CD4-positive, alpha-beta T cell treated with Interleukin-12 subunit alpha and Interleukin-12 subunit beta, for 1 hour (primary cell): ENCODE measurements at places on chromosomes 12 and 14.

- DNase-seq: no peak
Observed at GRCh38 chr12:49930515-49931288, 19.8 kb upstream of the AQP2 start.

DNA sequence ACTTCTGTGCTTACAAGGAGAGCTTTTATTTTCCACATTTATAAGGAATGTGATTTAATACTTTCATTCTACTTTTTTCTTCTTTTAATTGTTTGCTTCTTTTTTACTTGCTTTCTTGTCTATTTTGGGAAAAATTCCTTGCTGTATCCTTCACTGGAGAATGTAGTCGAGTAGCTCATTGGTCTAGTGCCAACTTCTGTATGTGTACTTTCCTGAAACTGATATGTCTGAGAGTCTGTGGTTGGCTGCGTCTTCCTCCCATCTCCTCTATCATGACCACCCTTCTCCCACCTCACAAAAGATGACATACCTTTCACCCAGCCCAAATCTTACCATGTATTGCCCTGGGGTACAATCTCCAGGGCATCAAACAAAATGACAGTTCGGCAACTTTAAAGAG lies 51.8 kb downstream of the MSRB3 start:
- DNase-seq: no peak

- no peak for DNase-seq
Observed at GRCh38 chr12:109734219-109735000, 20.8 kb downstream of the FAM222A start.

DNA sequence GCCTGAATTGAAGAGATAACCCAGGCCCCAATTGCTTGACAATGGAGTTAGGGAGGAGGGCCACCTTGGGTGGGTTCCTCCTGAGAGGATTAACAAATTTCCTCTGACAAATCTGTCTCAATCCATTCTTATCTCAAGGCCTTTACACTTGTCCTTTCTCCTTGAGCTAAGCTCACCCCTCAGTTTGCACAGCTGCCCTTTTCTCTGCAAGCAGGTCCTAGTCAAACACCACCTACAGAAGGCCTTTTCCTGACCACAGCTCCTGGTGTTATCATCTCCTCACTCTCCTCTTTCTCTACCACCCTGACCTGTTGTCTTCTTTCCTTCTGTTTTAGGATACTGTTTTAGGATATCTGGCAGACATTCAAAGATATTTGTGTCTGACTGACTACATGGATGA lies 26.4 kb upstream of the GSC start:
- DNase-seq: no peak

DNA sequence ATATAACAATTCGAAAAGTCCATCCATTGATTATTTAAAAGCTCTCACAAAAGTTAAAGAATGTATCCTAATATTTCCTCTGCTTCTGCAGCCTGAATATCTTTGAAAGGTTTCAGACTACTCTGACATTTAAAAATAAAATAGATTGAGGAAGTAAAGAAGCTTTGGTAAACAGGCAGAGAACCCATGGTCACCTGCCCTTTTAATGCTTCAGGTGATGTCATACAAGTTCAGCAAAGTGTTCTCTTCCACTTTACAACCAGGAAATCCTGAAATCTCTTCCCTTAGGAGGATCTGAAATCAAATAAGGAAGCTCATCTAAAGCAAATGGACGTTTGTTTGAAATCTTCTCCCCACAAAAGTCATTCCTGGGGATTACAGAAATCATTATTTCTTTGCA lies 322.4 kb downstream of the PDZRN4 start:
- DNase-seq: no peak

DNA sequence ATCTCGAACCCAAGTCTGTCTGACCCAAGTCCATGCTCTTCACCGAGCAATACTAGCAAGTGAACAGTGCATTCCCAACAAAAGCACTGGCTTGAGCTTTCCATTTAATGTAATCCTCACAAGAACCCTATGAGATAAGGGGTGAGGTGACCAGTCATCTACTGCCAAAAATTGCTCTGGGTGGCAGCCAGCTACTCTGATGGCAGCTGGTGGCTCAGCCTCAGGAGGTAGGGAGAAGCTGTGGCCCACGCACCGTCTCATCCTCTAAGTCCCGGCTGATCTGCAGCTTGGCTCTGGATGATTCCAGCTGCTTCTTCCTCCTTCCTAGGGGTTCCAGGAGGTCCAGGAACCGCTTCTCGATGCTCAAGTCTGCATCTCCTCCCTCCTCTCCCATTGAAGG lies 75.2 kb downstream of the PLEKHG3 start:
- no peak for DNase-seq

DNA sequence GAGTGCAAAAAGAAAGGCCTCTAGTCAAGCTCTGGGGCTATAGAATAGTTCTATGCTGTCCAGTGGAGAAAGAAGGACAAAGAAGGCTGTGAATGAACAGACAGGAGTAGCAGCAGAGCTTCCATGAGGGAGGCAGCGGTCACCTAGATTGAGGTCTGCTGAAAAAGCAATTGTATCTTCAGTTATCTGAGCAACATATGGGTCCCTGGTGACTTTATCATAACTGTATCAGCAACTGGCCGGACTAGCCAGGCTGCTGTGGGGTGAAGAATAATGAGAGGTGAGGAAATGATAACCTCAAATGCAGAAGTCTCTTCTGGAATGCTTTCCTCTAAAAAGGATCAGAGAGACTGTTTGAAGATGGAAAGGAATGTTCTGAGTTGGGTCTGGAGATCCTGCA lies 971.3 kb upstream of the TMEM132C start:
- no peak for DNase-seq

- DNase-seq: no peak
Observed at GRCh38 chr14:77319422-77319821, 1.3 kb downstream of the POMT2 start.

DNA sequence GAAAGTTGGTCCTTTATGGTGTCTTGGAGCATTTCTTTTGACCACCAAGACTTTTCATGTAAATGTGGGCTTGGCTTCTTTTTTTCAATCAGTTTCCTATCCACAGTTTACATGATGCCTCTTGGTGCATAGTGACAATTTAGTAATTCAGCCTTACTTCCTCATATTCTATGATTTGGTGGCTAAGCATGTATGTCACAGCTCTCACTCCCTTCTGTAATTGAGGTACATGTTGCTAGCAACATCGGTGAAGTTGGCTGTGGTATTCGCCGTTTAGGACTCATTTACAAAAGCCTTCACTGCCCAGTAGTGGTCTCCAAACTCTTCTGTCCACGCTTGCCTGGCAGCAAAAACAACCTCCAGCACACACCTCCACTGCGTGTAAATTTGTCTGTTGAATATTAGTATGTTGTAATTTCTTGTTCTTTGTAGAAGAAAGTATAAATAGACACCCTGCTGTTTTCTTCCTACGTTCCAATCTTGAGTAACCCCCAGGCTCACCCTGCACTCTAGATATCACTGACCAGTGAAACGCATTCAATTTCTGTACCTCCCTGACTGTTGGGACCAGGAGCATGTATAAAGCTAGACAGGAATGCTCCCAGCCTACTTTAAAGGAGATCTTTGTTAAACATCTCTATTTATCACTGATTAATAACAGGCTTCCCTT lies 90.4 kb downstream of the PPP2R5C start:
- no peak for DNase-seq

DNA sequence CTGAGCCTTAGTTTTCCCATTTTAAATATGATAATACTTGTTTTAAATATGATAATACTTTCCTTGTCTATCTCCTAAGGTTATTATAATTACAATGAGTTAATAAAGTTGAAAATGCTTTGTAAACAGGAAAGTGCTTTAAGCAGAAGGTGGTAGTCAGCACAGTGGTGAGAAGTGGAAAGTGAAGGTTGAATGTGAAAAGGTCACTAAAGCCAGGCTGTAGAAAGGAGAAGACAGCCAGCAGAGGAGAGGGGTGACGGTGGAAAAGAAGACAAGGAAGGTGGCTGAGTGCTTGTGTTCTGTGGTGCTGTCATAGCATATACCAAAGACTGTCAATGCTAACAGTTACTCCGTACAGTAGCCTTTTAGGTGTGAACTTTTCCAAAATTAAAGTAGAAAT lies 117.8 kb downstream of the ESR2 start:
- no peak for DNase-seq

- no peak for DNase-seq
Observed at GRCh38 chr14:104993808-104994591, 8.4 kb downstream of the CLBA1 start.

DNA sequence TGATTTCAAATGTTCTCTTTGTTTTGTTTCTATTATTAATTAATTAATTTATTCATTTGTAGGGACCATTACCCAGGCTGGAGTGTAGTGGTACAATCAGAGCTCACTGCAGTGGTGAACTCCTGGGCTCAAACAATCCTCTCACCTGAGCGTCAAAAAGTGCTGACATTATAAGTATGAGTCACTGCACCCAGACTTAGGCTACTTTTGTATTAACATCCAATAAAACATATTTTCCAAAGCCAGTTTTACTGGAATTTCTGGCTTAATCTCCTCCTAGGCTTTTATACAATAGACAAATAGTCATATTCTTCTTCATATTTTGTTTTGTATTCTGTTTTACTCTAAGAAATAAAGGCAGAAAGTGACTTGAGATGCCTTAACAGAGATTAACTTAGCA lies 749.6 kb downstream of the SLC16A7 start:
- DNase-seq: no peak

DNA sequence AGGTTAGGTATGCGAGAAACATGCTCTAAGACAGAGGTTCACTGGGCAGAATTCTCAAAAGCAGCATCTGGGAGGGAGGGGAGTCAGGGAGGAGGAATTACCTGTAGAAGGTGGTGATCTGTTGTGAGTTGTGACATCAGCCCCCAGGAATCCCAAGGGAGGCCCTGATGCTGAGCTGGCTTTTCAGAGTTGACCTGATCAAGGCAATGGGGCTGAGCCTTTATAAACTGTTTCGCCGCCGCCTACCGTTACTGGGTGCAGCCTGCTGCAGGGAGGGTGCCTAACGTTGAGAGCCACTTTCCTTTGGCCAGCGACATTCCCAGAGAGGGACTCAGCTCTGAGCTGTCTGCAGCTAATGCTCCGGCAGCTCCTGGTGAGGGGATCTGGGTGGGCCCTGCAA lies 257.9 kb upstream of the TMEM132C start:
- no peak for DNase-seq

GRCh38 chr12:24483732-24484131 lies 465.2 kb downstream of the BCAT1 start:
- no peak for DNase-seq

- no peak for DNase-seq
Observed at GRCh38 chr14:66476964-66477363, 9.2 kb upstream of the CCDC196 start.

- no peak for DNase-seq
Observed at GRCh38 chr12:46950094-46950493, 124.3 kb upstream of the SLC38A4 start.

DNA sequence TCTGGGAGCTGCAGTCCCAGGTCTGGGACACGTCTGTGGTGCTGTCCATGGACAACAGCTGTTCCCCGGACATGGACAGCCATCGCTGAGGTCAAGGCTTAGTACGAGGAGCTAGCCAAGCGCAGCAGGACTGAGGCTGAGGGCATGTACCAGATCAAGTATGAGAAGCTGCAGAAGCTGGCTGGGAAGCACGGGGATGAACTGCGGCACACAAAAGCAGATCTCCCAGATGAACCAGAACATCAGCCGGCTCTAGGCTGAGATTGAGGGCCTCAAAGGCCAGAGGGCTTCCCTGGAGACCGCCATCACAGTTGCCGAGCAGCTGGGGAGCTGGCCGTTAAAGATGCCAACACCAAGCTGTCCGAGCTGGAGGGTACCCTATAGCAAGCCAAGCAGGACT lies 375.3 kb downstream of the SEC23A start:
- DNase-seq: no peak
